ENCODE measurements at places on chromosomes 7 and 10.

DNA sequence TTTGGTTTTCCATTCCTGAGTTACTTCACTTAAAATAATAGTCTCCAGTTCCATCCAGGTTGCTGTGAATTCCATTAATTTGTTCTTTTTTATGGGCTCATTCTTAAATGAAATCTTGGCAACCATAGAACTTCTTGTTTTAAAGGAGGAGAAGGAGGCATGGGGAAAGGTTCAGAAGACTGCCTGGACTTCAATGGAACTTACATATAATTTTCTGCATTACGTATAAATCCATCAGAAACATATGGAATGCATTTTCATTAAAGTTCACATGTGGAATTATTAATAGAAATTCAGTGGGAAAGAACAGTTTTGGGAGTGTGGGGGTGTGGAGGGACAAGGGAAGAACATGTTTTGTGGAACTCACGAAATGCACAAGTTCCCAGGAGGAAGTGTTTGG lies 176.6 kb upstream of the PRKCQ start:
- DNase-seq: no peak

DNA sequence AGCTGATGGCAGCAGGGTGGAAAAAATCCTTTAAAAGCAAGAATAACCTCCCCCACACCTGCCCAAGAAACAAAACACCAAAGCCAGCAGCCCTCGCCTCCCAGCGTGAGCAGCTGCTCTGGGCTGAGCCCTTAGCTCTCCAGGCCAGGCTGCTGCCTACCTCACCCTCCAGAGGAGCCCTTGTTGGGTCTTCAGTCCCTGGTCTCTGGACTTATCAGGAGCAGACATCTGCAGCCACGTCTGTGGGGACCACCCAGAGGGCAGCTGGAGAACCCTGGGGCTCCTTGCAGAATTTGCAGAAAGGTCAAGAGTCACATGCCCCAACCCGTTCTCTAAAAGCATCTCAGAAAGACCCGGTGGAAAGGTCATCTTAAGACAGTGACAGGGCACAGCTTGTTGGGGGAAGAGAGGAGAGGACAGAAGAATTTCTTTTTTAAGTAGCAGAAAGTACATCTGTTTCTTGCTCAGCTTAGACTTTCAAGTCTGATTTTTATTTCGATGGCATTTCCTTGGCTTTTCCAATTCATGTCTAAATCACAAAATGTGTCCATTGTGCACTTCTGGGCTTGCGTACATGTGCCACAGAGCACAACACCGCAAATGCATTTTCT lies 425.7 kb upstream of the NFE2L3 start:
- DNase-seq: no peak

- DNase-seq: no peak
These were observed 100.1 kb downstream of the RAB11FIP2 start for GRCh38 chr10:117946525-117947070.

DNA sequence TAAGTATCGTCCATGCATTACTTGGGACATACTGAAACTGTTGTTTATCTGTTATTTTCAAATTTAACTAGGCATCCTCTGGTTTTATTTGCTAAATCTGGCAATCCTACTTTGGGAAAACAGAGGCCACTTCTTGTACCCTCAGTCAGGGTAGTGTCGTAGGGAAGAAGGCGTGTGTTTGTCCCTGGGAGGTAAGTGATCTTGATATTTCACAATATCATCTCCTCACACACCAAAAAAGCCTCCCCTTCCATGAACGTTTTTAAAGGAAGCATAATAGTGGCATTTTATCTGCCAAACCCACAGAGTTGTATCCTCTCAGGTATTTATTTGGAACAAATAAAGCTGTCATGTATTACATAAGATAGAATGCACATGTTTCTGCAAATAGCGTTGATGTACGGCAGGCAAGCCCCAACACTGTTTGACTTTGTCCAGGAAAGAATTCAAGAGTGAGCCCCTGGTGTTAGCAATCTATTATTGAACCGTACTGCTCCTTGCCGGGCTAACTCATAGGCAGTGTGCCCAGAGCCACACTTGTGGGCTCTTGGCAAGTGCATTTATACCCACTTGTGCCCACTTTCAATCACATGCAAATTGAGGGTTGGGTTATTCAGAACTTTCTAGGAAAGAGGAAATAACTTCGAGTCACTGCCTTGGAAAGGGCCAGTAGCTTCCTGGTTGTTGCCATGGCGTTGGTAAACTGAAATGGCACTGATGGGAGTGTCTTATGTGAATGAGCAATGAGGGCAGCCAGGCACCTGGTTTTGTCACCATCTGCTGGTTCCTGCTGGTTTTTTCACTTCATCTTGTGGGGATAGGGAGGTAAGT lies 266.0 kb downstream of the USP6NL start:
- DNase-seq: no peak

GRCh38 chr7:80218723-80219122 lies 84.1 kb downstream of the GNAI1 start:
- no peak for DNase-seq

DNA sequence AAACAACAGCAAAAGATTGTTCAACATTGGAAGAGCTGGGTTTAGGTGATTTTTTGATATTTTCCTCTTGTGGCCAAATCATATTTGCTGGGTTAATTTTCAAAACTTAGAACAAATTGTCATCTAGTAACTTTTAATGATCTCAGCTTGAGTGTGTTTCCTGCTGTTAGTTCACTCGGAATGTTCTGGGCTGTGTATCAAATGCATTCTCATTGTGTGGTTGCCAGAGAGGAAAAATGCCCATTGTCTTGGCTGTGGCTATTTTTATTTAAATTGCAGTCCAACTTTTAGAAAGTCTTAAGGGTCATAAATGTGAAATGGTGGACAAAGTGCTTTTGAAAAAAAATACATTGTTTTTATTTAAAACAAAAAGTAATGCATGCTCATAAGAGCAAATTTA lies 542.0 kb downstream of the TNS3 start:
- DNase-seq: no peak
